ENCODE measurements at places on chromosomes 3 and 15.

DNA sequence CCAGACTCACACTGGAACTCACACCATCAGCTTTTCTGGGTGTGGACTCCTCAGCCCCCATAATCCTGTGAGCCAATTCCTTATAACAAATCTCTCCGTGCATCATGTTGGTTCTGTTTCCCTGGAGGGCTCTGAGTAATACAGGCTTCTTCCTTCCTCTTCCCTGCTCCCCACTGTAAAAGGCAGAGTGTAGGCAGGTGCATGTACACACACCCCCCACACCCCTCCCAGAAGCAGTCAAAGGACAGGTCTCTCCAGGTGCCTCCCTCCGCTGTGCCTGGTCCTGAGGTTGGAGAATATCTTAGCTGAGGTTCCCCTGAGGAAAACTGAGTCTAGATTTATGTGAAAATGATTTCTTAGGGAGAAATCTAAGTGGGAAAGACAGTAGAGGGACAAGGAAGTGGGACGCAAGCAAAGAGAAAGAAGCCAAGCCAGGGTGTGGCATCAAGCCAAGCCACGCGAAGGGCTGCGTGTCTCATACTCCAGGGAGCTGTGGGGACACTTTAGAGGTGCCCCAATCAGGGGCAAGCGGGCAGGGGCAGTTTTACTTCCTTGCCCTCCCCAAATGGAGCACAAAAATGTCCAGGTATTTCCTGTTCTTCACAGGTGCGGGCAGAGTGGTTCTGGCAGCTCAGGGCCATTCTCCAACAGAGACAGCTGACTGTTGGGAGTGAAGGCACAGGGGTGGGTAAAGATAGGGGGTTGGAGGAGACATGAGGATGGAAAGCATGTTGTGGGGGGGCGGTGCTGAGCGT is 86.6 kb downstream of the HMG20A start:
- no peak for DNase-seq

DNA sequence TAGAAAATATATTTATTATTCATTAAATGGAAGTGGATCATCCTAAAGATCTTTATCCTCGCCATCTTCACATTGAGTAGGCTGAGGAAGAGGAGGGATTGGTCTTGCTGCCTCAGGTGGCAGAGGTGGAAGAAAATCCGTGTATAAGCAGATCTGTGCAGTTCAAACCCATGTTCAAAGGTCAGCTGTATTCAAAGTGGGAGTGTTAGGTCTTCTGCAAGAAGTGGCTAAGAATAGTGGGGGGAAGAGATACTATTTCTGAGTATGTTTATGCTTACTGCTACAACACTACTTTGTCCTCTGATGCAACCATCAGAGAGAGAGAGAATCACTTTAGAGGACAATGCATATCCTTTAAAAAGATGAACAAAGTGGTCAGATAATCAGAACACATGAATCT is 39.5 kb downstream of the YEATS2 start:
- DNase-seq, result no peak

DNA sequence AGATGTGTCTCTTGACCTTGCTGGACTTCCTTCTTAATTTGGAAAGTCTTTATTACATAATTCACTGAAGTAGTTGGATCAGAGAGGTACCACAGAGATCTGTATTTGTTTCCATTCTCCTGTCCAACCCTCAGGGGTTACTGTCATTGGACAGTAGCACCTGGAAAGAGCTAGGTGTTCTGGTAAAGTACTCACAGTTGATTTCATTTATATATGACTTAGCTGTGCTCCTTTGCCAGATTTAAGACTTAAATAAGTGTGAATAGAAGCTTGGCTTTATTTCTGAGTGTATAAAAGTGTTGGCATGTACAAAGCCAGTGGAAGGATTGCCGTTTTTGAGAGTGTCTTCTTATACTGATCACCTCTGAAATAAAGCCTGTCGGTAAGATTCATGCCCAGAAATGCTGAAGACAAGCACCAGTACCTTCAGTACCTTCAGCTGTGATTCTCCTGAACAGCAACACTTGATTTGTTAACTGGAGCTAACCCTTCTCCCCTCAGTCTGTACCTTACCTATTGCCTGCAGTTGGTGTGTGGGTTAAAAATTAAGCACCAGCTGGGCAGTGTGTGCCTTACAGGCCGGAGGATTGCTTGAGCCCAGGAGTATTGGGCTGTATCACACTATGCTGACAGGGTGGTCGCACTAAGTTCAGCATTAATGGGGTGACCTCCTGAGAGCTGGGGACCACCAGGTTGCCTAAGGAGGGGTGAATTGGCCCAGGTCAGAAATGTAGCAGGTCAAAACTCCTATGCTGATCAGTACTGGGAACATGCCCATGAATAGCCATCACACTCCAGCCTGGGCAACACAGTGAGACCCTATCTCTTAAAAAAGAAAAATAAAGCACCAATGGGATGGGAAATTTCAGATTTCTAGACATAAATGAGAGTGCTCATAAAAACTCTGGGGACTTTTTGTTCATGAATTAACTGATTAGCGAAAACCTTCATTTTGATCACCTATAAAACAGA is 197.7 kb downstream of the FNDC3B start:
- no peak for DNase-seq

- no peak for DNase-seq
These were observed 96.9 kb downstream of the RFX7 start for GRCh38 chr15:56146756-56147155.
